ENCODE measurements at places on chromosomes 6 and 20. TPM values are rescaled to one million over a fixed set of nuclear protein-coding genes. Genes with fewer than 3 reads are reported as not detected.

Gene NFATC2
- total RNA-seq: 0.23 TPM

Gene RBCK1
- total RNA-seq: 105 TPM

Gene DEFB124
- total RNA-seq: not detected

Gene TMEM170B
- 1.2 TPM for total RNA-seq

Gene PROKR2
- not detected for total RNA-seq

Gene TAGAP
- not detected for total RNA-seq

Gene RHAG
- 0.05 TPM for total RNA-seq

DNA sequence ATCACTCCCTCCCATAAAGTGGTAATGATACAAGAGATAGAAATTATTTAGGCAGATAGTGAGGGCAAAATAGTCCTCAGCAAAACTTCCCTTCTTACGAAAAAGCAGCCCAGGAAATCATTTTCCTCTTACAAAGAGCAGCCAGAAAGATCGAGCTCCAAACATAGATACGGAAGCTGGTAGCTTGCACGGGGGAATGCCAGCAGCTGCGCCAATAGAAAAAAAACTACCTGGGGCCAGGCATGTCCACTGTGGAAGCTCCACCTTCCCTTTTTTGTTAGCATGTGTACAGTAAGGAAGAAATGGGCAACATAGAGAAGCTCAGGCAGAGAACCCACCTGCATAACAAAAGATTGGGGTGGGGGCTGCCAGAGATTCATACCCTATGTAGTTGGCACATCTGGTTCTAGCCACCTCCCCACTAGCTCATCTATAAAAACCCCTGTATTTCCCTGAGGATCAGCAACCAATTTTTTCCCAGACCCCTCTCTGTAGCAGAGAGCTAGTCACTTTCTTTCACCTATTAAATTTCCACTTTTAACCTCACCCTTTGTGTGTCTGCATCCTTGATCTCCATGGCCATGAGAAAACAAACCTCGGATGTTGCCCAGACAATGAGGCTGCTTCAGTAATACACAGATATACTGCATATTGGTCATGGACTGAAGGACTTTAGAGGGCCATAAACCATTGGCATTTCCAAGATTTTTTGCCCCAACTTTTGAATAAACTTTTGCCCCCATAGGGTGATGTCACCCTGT, 52.1 kb downstream of the SOD2 start:
- DNase-seq: no peak

DNA sequence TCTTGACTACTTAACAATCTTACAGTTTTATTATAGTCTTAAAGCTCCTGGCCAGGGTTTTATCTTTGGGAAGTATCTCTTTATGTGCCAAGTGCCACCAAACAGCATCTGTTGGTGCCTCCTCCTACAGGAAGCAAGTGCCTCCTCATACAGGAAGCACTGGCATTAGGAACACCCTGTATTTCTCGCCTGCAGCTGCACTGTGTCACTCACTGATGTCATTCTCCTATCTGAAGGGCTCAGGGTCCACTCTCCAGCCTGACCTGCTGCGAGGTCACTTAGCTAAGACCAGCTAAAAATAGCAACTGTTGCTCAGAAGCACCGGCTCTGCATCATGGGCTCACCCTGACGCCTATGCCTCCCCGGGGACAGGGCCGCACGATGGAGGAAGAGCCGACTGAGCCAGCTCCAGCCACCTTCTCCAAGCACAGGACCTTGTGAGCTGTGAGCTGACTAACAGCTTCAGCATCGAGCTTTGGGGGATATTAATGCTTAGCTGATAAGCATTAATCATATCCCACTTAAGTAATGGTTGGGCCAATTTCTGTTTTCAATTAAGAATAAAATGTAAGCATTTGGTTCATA, 66.3 kb upstream of the CD93 start:
- peak; percentile 44 for DNase-seq

GRCh38 chr20:45291526-45291925, 15.1 kb upstream of the RBPJL start:
- no peak for DNase-seq

DNA sequence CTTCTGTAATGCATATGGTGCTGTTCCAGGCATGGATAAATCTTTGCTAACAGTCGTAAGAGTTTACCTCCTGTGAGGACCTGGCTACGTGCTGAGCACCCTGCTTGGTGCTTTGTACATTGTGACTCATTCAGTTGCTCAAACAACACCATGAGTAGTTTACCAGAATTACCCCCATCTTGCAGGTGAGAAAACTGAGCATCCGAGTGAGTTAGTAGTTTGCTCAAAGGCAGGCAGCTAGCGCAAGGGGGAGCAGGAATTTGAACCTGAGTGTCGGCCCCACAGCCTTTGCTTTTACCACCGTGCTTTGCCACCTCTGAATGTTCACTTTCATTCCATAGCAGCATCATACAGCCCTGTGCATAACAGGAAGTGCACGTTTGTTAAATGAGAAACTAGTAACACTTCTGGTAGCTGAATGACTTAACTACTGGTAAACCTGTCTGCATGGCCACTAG, 121.9 kb downstream of the MTHFD1L start:
- DNase-seq: no peak

DNA sequence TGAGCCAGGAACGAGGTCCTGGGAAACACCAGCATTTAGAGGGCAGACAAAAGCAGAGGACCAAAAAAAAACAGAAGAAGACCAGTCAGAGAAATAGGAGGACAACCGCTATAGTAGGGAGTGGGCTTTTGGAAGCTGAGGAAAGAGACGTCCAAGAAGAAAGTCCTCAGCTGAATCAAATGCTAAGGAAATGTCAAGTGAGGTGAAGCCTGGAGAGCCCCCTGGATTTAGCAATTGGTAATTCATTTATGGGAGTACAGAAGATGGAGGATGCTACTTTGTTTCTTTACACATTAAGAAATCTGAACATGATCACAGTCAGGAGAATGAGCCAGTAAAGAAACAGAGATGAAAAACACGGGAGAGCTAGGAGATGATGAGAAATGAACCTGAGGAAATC, 41.1 kb downstream of the LRP11 start:
- DNase-seq: no peak

- no peak for DNase-seq
Observed at GRCh38 chr6:25085756-25086155, 150.0 kb upstream of the RIPOR2 start.

GRCh38 chr6:165776691-165777090, 113.7 kb upstream of the PDE10A start:
- DNase-seq: no peak

DNA sequence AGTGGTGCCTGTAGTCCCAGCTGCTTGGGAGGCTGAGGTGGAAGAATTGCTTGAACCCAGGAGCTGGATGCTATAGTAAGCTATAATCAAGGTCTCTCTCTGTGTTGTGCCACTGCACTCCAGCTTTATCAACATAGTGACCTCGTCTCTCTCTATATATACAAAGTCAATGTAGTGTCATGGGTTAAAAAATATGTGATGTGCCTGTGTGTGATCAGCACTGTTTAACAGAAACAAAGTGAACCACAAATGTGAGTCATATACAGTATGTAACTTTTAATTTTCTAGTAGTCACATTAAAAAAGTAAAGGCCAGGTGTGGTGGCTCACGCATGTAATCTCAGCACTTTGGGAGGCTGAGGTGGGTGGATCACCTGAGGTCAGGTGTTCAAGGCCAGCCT, 85.3 kb upstream of the RNF24 start:
- DNase-seq: peak; percentile 28

DNA sequence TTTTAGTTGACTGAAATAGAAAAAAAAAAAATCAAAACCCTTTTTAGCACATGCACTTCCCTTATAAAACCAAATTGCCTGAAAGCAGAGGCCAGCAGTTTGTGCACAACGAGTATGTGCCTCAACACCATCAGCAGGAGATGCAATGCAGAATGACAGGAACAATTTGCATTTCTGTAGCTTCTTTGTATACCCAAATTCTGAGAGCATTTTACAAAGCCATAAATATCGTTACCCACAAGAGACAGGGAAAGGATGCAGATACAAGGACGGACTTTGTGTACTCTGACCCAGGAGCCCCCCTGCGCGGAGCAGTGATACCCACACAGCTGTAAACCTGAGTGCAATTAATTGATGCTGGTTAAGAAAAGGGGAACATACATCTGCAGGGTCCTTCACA, 285.6 kb downstream of the PRKN start:
- no peak for DNase-seq

DNA sequence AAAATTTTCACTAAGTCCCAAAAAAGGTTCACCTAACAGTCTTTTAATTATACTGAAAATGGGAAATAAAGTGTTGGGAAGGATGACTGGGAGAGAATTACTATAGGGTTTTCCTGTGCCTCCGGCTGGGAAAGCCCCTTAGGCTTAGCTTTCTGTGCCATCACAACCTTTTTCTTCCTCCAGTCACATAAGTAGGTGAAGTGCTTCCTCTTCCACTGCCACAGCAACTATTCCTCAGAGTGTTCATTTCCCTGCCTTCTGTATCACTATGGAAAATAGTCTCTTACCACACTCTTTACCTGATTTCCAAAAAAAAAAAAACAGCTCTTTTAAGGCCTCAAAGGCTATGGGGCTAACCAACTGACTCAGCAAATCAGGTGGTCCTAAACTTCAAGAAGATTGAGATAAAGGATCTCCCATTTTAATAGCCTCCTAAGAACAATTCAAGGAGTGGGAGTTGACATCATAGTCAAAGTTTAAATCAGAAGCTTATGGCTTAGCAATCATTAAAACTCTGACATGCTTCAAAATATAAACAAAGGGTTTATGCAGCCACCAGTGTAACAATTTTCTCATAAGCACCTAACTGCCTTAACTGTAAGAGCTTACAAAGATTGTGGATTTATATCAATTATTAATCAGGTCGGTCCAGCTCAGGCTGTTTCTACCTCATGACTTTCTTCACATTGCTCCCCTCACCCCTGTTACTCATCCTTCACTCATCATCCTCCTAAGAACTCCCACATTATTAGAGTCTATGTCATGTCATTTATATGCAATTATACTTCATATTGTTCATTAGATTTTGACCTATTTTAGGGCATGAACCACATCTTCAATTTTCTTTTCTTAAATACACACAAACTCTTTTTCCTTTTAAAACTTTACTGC, 95.3 kb downstream of the RNGTT start:
- peak; percentile 77 for DNase-seq

- no peak for DNase-seq
Observed at GRCh38 chr20:16612706-16613105, 39.5 kb upstream of the KIF16B start.

GRCh38 chr20:46206025-46206424, 87.9 kb downstream of the CD40 start:
- peak; percentile 67 for DNase-seq

DNA sequence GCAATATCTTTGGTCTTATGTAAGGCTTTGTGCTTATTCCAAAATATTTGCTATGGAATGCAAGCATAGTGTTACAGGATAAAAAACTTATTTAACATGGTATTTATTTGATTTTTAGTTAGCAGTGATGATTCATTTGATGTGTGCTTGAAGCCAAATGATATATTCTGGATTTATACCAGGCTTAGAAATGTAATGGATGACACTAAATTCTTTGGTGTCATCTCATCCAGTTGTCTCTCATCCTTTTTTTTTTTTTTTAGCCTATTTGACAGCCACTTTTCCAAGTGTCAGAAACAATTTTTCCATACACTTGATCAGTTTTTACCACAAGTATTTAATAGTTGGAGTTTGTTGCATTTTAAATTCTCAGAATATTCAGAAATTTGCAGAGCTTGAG, 515.3 kb downstream of the CDKAL1 start:
- DNase-seq: no peak

DNA sequence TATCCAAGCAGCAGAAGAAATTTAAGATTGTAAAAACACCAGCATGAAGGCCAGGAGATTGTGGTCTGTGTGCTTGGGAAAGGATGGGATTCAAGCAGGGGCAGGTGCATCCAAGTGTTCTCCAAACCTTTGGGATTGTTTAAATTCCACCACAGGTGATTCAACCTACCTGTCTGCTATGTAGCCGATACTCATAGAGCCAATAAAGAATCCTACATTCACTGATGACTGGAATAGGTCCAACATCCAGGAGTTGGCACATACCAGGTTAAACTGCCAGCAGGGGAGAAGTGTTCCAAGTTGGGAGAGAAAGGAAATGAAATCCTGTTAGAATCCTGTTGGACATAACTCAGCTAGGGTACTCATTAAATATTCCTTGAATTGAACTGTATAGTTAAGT, 2.2 kb downstream of the SLC22A2 start:
- DNase-seq: no peak

- DNase-seq: no peak
Observed at GRCh38 chr6:141401851-141402250, 730.9 kb upstream of the GJE1 start.

- DNase-seq: no peak
Observed at GRCh38 chr6:14792118-14792955, 453.5 kb upstream of the JARID2 start.

- DNase-seq: no peak
Observed at GRCh38 chr20:34997131-34997561, 41.5 kb downstream of the MYH7B start.

All from HT1080 (cell line).